Glomerular endothelial cell (primary cell): ENCODE measurements at places on chromosomes 11 and 22.

GRCh38 chr11:61076506-61077304 lies 25.6 kb upstream of the CD5 start:
- DNase-seq = no peak

- DNase-seq = no peak
These were observed 49.9 kb downstream of the UBASH3B start for GRCh38 chr11:122705396-122705795.

DNA sequence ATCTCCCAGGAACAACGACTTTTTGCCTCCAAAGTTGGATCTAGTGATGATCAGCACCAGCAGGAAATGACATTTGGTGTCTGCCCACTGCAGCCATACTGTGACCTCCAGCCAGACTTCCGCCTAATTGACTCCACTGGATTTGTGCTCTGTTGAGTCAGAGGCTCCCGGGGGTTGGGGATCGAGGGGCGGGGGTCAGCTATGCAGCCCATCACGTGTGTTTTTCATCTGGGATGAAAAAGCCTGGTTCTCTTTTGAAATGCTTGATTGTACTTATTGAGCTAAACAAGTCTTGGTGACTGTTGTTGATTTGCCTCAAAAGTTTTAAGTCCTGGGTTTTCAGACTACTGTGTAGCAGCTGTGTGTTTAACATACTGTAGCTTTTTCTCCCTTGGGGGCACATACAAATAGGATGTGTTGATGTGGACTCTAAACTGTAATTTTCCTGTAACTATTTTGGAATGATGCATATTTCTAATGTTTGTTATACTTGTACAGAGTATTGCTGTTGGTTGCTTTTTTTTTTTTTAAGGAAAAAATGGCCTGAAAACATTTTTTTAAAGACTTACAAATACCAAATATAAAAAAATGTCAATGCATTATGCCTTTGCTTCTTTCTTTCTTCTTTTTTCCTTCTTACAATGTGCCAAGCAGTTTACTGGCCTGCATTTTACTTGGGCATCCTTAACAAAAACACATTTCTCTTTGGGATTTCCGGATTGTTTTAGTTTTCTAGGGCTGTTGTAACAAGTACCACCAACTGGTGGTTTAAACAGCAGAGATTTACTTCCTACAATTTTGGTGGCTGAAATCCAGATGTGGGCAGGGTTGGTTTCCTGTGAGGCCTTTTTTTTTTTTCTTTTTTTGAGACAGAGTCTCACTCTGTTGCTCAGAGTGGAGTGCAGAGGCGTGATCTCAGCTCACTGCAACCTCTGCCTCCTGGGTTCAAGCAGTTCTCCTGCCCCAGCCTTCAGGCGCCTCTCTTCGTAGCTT lies 46.1 kb upstream of the OR4B1 start:
- no peak for DNase-seq

DNA sequence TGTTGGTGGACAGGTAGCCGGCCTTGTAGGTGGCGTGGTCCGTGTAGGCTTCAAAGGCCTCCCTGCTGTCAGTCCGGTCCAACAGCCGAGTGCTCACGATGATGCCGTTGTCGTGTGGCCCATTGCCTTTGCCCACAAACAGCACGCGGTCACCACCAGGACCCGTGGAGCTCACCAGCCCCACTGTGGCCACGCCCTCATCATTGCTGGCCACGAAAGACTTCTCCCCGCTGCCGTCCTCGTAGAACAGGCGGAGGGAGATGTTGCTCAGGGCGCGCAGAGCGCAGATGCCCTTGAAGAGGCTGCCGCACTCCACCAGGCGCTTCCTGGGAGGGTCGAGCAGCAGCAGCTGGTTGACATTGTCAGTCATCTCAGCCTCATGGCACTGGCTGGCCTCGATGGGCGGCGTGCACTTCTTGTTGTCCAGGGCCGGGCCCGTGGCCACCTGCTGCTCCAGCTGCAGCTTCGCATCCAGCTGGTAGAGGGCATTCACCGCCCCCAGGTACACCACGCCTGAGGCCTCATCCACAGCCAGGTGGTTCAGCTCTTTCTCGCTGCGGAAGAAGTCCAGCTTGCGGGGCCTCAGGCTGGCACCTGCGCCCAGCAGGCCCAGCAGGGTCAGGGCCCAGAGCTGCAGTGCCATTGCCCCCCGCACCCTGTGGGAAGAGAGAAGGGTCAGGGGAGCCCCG lies 17.4 kb downstream of the PLXNB2 start:
- DNase-seq = no peak

GRCh38 chr11:20066013-20066782 lies 94.1 kb downstream of the DBX1 start:
- DNase-seq = peak; percentile 41

DNA sequence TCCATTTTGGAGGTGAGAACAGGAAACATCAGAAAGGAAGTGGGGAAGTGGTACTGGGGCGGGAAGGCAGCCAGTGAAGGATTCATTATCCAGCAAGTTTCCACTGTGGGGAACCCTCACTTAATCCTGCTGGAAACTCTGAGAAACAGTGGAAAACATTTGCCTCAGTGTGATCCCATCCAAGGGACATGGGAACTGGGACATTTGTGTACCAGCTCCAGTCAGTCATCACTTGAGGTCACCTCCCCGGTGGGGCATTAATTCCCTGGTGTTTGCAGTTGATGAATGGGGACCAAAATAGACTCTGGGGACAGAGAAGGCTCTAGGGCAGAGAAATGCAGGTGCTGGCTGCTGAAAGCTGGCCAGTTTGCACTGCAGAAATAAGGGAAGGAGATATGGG lies 599.9 kb downstream of the BUD13 start:
- DNase-seq = no peak

- DNase-seq = no peak
These were observed 47.2 kb upstream of the ADA2 start for GRCh38 chr22:17266251-17266971.
